ENCODE measurements at places on chromosomes 2 and 18.

DNA sequence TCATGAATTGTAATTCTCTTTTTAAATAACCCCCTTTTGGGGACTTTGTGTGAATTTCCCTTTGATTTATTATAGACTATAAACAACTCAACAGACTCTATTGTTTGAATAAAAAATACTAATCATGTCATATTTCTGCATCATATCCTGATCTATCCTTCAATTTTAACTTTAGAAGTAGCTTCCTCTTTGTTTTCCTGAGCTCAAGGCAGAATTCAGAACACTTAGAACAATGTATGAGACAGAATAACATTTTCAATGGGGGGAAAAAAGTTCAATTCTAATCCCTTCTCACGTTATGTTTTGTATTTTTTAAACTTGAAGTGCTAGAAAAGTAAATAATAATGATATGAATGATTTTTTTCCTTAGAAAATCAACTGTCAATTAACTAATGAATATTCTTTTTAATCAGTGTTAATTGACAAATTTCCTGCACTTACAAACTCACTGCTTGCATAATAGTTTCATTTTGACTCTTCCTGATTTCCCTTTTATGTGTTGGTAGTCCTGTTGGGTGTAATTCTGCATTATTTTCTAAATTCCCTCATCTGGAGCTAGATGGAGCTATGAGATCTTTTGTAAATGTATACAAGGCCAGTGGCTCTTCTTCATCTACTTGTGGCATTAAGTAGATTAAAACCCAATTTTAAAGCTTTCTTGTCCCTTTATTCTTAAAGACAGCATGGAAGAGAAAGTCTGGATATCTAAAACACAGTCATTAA lies 326.1 kb downstream of the PARD3B start:
- DNase-seq, result peak; percentile 62

DNA sequence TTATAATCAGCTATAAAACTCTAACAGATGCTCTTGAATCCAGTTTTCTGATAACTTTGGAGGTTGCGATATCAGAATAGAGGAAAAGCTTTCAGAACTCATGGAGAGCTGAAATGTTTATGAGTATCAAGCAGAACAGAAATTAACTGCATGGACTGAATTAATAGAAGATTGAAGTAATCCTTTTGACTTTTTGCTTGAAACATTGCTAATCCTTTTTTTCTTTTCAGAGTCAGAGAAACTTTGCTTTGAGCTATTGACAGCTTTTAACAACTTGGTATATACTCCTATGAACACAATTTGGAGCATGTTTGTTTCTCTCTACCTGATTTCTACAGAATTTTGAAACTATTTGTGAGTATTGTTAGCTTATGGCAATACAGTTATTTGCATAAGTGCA lies 1254.8 kb downstream of the LRP1B start:
- DNase-seq, result no peak

- DNase-seq, result no peak
Measured at GRCh38 chr18:46559296-46559695, 97.7 kb downstream of the LOXHD1 start.

DNA sequence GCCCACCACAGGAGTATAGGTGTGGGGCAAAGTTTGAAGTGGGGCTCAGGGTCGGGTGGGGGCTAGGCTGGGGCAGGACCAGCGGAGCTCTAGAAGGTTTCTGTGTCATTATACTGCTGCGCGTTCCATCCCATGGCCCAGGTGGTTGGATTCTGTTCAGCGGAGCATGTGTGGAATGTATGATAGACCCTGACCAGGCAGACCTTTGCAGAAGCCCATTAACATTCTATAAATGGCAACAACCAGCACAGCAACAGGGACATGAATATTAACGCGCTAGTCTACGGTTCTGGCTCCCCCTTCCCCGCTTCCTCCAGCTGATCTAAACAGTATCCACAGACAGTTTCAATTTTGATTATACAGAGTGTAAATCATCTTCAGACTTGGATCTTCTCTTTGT lies 4.1 kb upstream of the PRKCE start:
- DNase-seq, result no peak

- no peak for DNase-seq
Measured at GRCh38 chr2:230230496-230231200, 5.1 kb downstream of the SP140 start.

GRCh38 chr18:74836296-74837139 lies 238.8 kb downstream of the ZNF407 start:
- DNase-seq, result no peak

GRCh38 chr2:238107525-238108422 lies 7.6 kb downstream of the ESPNL start:
- no peak for DNase-seq

DNA sequence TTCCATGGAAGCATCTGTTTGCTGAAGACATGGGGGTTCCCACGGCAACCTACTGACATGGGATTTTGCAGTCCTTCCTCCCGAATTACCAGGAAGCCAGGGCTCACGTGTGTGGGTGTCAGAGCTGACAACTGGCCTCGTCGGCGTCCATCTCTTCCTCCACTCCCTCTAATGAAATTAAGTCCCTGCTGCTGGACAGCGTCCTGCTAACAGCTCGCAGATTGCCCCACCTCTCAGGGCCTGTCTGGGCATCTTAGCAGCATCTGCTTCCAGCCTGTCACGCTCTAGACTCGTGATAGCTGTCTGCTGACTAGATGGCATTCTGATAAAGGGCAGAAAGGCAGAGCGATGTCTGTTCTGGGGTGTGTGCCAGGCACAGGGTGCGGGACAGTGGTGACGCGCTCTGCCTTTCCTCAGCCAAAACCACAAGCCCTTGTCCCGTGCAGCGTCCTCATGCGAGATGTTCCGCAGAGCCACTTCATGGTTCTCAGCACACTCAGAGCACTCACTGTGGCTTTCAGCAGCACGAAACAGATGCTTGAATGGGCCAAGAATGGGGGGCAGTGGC lies 161.1 kb downstream of the ARL4C start:
- DNase-seq, result peak; percentile 39

GRCh38 chr2:129775952-129776653 lies 203.4 kb upstream of the RAB6C start:
- no peak for DNase-seq

DNA sequence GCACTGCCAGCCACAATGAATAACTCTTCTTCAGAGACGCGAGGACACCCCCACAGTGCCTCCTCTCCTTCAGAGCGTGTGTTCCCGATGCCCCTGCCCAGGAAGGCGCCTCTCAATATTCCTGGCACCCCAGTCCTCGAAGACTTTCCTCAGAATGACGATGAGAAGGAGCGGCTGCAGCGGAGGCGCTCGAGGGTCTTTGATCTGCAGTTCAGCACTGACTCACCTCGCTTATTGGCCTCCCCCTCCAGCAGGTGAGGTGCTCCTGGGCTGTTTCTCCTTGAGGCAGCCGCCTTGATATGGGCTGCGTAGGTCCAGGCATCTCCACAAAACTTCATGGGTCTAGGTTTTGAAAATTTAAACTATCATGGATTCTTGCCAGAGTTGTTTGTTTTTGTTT lies 6.1 kb downstream of the NCAPH start:
- no peak for DNase-seq

DNA sequence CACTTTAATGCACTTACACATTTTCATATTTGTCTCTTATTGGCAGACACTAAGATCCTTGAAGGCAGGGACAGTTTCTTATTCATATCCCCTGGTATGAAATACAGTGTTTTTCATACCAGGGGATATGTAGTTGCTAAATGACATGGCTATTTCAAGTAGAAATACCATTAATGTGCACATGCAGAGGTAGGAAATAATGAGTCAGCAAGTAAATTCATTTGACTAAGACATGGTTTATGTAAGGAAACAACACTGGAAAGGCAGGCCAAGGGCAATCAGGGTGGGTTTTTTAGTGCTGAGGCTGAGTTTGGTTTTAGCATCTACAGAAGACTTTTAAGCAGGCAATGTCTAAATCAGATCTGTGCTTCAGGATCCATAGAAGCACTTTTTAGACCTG lies 155.9 kb downstream of the WDPCP start:
- no peak for DNase-seq

DNA sequence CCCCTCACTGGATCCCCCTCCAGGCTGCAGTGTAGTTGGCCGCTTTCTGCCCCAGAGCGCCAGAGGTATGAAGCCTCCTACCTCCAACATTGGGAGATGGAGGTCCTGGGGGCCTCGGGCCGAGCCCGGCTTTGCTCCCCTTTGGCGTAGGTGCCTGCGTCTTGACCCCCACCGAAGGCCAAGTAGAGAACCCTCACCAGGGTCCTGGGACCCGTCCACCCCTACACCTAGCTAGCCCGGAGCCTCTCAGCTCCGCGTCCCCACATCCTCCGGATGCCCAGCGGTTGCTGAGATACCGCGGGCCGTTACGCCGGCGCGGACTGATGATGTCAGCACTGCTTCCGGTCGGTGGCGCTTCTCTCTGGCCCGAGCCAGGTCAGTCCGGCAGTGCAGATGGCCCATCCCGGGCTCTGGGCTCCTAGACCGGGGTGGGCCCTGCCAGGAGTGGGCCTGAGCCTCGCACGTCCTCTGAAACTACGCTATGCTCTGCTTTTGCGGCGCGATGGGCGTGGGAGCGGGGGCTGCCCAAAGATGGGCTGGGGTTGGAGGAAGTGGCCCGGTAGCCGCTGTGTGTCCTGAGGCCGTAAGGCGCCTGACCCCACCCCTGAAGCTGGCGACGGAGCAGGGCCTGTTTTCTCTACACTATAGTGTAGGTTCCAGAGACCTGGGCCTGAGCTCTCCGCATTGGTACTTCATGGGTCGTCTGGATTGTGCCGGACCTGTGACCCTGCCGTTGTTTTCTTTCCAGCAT lies at the start of the genes GLB1L and STK16:
Gene GLB1L (minus strand): TSS at position 297 of the 751 bp plus-strand sequence. CDS start 1,871 bp downstream, outside the sequence.
Gene STK16 (plus strand): TSS at position 332 of the 751 bp plus-strand sequence. CDS start 521 bp downstream, outside the sequence.
- peak; percentile 26 for DNase-seq
